Transverse colon (tissue), 4 donors: ENCODE measurements at places on chromosomes 13 and 19. TPM values are rescaled to one million over a fixed set of nuclear protein-coding genes. Genes with fewer than 3 reads are reported as not detected.
A peak's percentile ranks its signal among the peaks of the same experiment; 100 is the strongest.

ZNF729 gene
- not detected for total RNA-seq

LILRA2 gene
- total RNA-seq: 1.1 TPM

PRR20B gene
- total RNA-seq: not detected

TJP3 gene
- total RNA-seq: 234 TPM

PPP1R12C gene
- 126 TPM for total RNA-seq

ELSPBP1 gene
- total RNA-seq: not detected

FCER2 gene
- total RNA-seq: 10.1 TPM

LMTK3 gene
- total RNA-seq: 1.1 TPM

ERFL gene
- total RNA-seq: 1.1 TPM

FLT1 gene
- total RNA-seq: 3.8 TPM

CBLC gene
- 111 TPM for total RNA-seq

KLK12 gene
- total RNA-seq: 0.41 TPM

DNA sequence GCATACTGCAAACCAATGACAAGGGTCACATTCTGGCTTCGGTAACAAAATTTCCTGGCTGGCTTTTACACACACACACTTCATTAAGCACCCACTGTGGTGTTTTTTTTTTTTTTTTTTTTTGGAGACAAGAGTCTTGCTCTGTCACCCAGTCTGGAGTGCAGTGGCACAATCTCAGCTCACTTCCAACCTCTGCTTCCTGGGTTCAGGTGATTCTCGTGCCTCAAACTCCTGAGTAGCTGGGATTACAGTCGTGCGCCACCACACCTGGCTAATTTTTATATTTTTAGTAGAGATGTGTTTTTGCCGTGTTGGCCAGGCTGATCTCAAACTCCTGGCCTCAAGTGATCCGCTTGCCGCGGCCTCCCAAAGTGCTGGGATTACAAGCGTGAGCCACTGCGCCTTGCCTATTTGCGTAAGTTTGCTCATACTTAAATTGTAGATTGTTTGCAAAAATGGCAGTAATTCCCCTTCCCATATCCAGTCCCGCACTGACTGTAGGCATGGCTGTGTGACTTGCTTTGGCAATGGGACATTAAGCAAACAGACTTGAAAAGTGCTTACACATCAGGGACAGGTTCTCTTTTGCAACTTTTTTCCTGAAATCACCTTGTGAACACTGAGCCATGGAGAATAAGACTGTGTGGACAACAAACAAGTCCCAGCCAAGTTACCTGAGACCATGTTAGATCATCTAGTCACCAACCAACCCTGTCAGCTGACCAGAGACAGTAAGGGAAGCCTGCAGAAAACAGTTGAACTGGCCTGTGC is 42.1 kb upstream of the EBPL start:
- no peak for DNase-seq
- H3K27me3 ChIP-seq: no peaks in the 10 kb centered on the region
- no peaks in the 10 kb centered on the region for H3K36me3 ChIP-seq

- H3K4me3 ChIP-seq: peak overlapping the region; percentile 21
- peak overlapping the region; percentile 75 for H3K27ac ChIP-seq
- H3K4me1 ChIP-seq: peaks cover 12% of the 10 kb centered on the region
Observed at GRCh38 chr19:10817291-10818038, 18.5 kb downstream of the TMED1 start.

DNA sequence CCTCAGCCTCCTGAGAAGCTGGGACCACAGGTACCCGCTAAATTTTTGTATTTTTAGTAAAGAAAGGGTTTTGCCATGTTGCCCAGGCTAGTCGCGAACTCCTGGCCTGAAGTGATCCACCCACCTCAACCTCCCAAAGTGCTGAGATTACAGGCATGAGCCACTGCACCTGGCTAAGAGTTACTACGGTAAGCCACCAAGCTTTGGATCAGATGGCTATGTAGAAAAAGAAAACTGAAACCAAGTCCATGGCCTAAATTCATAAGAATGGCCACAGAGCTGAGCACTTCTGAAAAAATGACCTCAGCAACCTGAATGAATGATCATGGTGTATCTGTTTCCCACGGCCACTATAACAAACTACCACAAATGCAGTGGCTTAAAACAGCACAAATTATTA is 9.4 kb downstream of the OPA3 start:
- peak overlapping the region; percentile 11 for H3K27ac ChIP-seq
- H3K4me1 ChIP-seq: peaks cover 23% of the 10 kb centered on the region
- no peak overlapping the region for H3K4me3 ChIP-seq
- no peaks in the 10 kb centered on the region for H3K36me3 ChIP-seq
- no peak for DNase-seq

- H3K36me3 ChIP-seq: no peaks in the 10 kb centered on the region
- H3K27me3 ChIP-seq: no peaks in the 10 kb centered on the region
- no peak overlapping the region for H3K4me3 ChIP-seq
- DNase-seq: no peak
Observed at GRCh38 chr13:42279986-42280385, 8.0 kb downstream of the AKAP11 start.

DNA sequence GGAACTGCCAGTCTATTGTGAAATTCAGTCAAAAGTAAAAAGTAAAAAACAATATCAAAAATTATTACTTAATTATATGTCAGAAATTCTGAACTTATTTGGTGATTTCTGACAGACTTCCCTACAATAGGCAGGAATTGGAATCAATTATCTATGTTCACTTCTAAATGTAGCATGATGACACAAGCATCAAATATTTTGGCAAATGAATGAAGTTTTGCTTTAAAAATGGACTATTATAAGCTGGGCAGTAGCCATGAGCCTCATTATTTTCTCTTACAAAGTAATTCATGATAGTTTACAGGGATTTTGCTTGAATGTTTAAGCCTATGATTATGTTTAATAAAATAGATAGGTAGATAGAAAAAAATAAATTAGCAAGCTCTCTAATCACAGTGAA is 582.6 kb downstream of the SLITRK6 start:
- H3K27ac ChIP-seq: no peak overlapping the region
- no peaks in the 10 kb centered on the region for H3K36me3 ChIP-seq
- H3K4me3 ChIP-seq: no peak overlapping the region
- no peaks in the 10 kb centered on the region for H3K4me1 ChIP-seq
- no peak for DNase-seq
- no peaks in the 10 kb centered on the region for H3K27me3 ChIP-seq

GRCh38 chr13:95434111-95434510 is 118.4 kb upstream of the CLDN10 start:
- no peak overlapping the region for H3K27ac ChIP-seq
- no peak for DNase-seq
- no peak overlapping the region for H3K4me3 ChIP-seq
- H3K36me3 ChIP-seq: no peaks in the 10 kb centered on the region

GRCh38 chr19:7734220-7735203 is 2.6 kb upstream of the CLEC4G start:
- H3K4me3 ChIP-seq: no peak overlapping the region
- H3K27me3 ChIP-seq: peaks cover 31% of the 10 kb centered on the region
- H3K27ac ChIP-seq: no peak overlapping the region
- H3K36me3 ChIP-seq: no peaks in the 10 kb centered on the region
- no peaks in the 10 kb centered on the region for H3K4me1 ChIP-seq
- no peak for DNase-seq

GRCh38 chr13:29703421-29703820 is 107.9 kb upstream of the SLC7A1 start:
- no peaks in the 10 kb centered on the region for H3K27me3 ChIP-seq
- no peak for DNase-seq
- no peak overlapping the region for H3K4me3 ChIP-seq
- H3K27ac ChIP-seq: no peak overlapping the region
- H3K36me3 ChIP-seq: no peaks in the 10 kb centered on the region
- H3K4me1 ChIP-seq: no peaks in the 10 kb centered on the region

- peak overlapping the region; percentile 90 for H3K27ac ChIP-seq
- DNase-seq: peak; percentile 61
- peaks cover 39% of the 10 kb centered on the region for H3K4me1 ChIP-seq
- no peaks in the 10 kb centered on the region for H3K27me3 ChIP-seq
Observed at GRCh38 chr19:35117799-35118198, 2.2 kb downstream of the FXYD3 start.

DNA sequence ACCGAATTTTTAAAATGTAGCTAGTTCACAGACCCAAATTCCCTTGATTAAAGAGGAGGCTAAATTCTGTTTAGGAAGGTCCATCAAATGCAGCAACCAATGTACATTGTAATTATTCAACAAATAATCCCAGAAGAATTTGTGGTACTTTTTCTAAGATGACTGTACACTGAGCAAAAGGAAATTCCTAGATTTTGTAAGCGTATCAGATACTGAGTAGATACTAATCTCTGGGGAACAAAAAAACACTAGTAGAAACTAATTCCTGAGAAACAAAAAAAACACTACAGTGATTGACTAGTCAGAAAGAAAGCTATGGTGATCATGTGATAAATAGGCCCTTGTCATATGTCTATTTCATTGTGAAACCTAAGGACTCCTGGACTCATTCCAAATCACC is 246.1 kb downstream of the PCDH17 start:
- no peaks in the 10 kb centered on the region for H3K27me3 ChIP-seq
- no peak overlapping the region for H3K4me3 ChIP-seq
- H3K27ac ChIP-seq: no peak overlapping the region
- no peaks in the 10 kb centered on the region for H3K36me3 ChIP-seq

GRCh38 chr13:114071410-114071809 is 61.0 kb downstream of the RASA3 start:
- peaks cover 21% of the 10 kb centered on the region for H3K4me1 ChIP-seq
- DNase-seq: no peak
- H3K27ac ChIP-seq: no peak overlapping the region
- no peaks in the 10 kb centered on the region for H3K36me3 ChIP-seq

DNA sequence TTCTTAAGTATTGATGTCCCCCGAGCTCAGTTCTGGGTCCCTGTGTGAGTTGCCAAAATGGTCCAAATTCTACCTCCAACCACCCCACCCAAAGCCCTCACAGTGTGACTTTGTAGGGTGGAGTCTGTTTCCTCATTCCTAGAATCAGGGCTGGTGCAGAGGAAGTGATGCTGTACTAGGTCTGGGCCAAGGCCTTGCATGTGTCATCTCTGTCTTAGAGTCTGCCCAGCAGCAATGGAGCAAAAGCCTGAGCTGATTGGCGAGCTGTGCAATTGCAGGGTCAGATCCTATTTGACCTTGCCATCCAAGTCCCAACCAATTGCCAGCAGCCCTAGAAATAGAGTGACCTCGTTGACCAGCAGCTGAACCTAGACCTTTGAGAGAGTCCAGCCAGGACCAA is 97.0 kb upstream of the ANKRD10 start:
- no peak overlapping the region for H3K4me3 ChIP-seq
- no peak for DNase-seq

- H3K4me3 ChIP-seq: peak overlapping the region; percentile 20
- no peak overlapping the region for H3K27ac ChIP-seq
- DNase-seq: no peak
- no peaks in the 10 kb centered on the region for H3K36me3 ChIP-seq
- H3K27me3 ChIP-seq: peaks cover 96% of the 10 kb centered on the region
Observed at GRCh38 chr13:112072534-112073244, 5.7 kb downstream of the SOX1 start.

DNA sequence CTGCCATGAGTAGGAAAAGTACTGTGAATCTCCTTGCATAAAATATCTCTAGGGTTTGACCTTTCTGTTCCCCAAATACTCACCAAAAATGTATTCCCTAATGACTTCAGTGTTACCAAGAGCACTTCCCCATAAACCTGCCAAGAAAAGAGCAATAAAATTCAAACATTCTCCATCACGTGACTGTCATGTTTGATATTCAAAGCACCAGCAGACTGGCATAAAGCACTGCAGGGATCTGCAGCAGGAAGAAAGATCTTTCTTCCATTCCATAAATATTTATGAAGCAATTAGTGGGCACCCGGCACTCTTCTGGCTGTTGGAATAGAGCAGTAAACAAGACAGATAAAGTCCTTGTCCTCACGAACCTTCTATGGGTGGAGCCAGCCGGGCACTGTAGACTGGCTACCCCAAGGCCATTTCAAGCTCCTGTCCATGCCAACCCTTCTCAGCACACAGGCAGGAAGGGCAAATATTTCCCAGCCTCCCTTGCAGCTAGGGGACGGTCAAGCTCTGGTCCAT is 20.3 kb downstream of the PLA2G4C start:
- H3K4me3 ChIP-seq: no peak overlapping the region
- DNase-seq: no peak

GRCh38 chr19:35307931-35308330 is 16.0 kb downstream of the MAG start:
- no peaks in the 10 kb centered on the region for H3K27me3 ChIP-seq
- H3K27ac ChIP-seq: no peak overlapping the region
- H3K4me1 ChIP-seq: no peaks in the 10 kb centered on the region
- no peak for DNase-seq

DNA sequence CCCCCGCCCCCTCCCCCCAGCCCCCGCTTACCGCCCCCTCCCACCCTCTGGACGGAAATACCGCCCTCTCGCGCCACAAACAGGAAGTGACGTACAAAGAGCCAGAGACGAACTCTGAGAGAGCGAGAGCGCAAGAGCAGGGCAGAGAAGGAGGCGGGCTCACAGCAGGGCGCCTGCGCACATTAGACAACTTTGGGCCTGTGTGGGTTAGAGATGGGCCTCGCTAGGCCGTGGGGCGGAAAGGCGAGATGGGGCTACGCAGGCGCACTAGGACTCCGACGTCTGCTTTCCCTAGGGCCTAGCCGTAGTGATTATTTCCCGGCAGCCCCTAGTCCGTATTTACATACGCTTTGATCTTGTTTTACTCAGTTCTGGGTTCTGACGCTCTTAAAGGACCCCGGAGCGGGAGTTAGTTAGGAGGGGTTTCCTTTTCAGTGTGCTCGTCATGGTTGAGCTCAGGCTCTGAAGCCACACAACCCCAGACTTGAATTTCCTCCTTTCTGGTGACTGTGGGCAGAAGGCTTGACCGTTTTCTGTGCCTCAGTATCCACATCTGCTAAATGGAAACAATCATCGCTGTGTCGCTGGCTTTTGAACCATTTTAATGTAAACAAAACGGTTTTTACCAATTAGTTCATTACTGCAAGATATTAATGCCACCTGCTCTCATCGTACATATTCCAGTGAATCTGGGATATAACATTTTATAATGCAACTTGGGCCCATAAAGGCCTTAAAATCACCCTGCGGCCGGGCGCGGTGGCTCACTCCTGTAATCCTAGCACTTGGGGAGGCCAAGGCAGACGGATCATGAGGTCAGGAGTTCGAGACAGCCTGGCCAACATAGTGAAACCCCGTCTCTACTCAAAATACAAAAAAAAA is 449 bp upstream of the AKT2 start:
- H3K4me3 ChIP-seq: peak overlapping the region; percentile 90
- peak; percentile 98 for DNase-seq
- H3K36me3 ChIP-seq: no peaks in the 10 kb centered on the region
- peaks cover 29% of the 10 kb centered on the region for H3K4me1 ChIP-seq
- no peaks in the 10 kb centered on the region for H3K27me3 ChIP-seq

- DNase-seq: no peak
- H3K4me3 ChIP-seq: no peak overlapping the region
- no peaks in the 10 kb centered on the region for H3K36me3 ChIP-seq
- no peak overlapping the region for H3K27ac ChIP-seq
- H3K4me1 ChIP-seq: no peaks in the 10 kb centered on the region
- H3K27me3 ChIP-seq: no peaks in the 10 kb centered on the region
Observed at GRCh38 chr13:84873951-84874350, 925.3 kb downstream of the SLITRK6 start.

- no peak overlapping the region for H3K27ac ChIP-seq
- H3K4me1 ChIP-seq: no peaks in the 10 kb centered on the region
- H3K27me3 ChIP-seq: no peaks in the 10 kb centered on the region
- DNase-seq: no peak
- no peaks in the 10 kb centered on the region for H3K36me3 ChIP-seq
Observed at GRCh38 chr19:52716522-52716921, 18.3 kb downstream of the ZNF611 start.
